Stimulated activated CD4-positive, alpha-beta T cell treated with anti-CD3 and anti-CD28 coated beads, Interleukin-1b, Interleukin-23, amount 100 ng/mL, for 4 hours (primary cell): ENCODE measurements at places on chromosomes 3 and 15.

DNA sequence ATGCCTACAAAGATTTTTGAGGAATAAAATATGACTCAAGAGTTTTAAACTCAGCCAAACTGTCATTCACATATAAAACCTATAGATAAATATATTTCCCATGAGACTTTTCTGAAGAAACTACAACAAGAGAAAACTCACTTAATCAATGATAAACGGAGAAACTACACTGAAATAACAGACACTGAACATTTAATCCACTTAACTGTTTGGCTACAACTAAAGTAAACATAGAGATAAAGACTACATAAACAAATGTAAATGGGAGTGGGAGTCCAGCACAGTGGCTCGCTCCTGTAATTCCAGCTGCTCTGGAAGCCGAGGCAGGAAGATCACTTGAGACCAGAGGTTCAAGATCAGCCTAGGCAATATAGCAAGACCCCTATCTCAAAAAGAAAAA lies 79.2 kb downstream of the MEX3B start:
- DNase-seq, result no peak

- DNase-seq, result no peak
These were observed 25.0 kb upstream of the PLA2G4D start for GRCh38 chr15:42119446-42119760.

DNA sequence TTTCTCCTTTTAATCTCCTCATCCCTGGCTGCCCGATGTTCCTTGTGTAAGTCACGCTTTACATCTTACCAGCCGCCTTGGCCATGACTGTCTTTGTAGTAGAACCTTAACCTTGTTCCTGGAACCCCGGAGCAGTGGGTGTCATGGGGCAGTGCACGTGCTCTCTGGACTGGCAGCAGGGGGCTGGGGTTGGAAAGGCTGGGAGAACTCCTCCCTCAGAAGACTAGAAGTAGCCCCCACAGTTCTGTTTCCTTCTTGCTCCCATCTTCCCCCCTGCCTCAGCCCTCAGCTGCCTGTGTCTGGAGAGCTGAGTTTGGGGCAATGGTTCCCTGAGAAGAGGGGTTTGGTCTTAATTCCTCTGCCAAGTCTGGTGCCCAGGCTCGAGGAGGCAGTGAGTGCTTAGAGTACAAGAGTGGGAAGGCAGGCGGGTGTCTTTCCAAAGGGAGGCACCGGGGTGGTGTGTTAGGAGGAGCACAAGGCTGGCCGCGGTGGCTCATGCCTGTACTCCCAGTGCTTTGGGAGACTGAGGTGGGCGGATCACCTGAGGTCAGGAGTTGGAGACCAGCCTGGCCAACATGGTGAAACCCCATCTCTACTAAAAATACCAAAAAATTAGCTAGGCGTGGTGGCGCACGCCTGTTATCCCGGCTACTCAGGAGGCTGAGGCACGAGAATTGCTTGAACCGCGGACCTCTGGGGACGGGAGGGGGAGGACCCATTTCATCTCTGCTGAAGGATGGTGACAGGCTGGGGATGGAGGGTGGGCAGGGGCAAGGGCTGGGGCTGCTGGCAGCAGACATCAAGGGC lies 100.4 kb downstream of the VGLL4 start:
- no peak for DNase-seq

GRCh38 chr3:16423947-16424673 lies 89.4 kb downstream of the RFTN1 start:
- DNase-seq, result no peak

DNA sequence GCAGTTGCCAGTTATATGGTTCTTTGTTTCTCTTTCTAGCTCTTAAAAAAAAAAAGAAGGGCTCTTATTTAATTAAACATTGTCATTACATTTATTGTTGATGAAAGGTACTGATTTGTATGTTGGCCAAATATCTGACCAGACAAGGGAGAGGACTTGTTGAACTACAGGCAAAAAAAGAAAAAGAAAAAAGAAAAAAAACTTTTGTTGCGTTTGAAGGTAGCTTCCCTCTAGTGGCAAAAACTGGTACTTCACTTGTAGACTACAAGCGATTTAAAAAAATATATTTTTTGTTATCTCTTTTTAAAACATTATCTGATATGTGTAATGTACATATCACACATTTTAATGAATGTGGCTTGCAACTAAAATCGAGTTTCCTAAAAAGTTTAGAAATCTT lies 280.6 kb downstream of the ROBO2 start:
- no peak for DNase-seq

- DNase-seq, result no peak
These were observed 19.8 kb downstream of the SIN3A start for GRCh38 chr15:75431682-75432081.

DNA sequence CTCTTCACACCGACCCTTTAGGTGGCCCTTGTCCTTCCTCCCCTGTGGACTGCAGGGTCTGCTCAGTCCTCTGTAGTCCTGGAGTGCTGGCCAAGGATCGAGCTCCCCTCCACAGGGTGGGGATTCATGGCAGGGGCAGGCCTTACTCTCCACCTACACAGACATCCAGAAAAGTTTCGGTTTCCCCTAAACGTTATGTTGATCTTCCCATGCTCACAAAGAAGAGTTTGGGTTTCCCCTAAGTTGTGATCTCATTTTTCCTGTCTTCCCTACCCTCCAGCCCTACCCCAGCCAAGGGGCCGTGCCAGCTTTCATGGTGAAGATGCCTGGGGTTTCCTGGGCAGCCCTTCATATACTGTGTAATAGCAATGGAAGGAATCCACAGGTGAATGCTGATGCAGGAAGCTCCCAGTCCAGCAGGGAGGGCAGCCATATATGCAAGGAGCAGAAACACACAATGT lies 10.3 kb downstream of the STOML1 start:
- no peak for DNase-seq
